ENCODE measurements at places on chromosomes 5 and 9.

GRCh38 chr9:129597355-129598088 lies 23.4 kb downstream of the C9orf50 start:
- no peak for DNase-seq

DNA sequence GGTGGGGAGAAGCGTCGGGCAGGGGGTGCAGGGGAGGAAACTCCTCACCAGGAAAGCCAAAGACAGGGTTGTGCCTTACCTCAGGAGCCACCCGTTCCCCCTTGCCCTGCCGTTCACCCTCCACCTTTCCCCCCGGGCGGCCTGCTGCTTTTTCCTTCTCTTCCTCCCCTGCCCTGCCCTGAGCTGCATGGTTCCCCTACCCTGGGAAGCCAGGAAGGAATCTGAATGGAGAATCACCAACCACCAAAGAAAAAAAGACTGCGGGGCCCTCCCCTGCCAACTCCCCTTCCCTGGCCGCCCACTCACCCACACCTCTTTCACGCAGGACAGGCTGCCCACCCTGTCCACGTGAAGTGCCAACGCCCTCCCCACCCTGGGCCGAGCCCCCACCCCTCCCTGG lies 820 bp upstream of the NFX1 start:
- DNase-seq = no peak

GRCh38 chr9:95506428-95506677 lies 10.4 kb downstream of the PTCH1 start:
- DNase-seq = no peak

GRCh38 chr5:125333416-125333815 lies 587.0 kb upstream of the ZNF608 start:
- DNase-seq = no peak

DNA sequence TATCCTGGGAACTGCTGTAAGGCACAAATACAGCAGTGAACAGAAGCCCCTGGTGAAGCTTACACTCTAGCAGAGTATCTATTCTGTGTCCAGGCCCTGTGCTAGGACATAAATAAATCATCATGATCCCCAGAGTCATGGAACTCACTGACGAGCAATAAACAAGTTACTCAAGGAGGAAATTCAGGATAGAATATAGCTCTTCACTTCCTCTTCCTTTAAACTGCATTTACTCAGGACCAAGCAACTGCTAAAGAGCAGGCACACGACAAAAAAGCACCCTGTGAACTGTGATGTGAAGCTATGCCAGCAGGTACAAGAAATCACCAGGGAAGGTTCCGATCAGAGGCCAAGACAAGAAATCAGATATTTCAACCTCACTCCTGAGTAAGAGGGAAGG lies 47.8 kb upstream of the NR5A1 start:
- no peak for DNase-seq

DNA sequence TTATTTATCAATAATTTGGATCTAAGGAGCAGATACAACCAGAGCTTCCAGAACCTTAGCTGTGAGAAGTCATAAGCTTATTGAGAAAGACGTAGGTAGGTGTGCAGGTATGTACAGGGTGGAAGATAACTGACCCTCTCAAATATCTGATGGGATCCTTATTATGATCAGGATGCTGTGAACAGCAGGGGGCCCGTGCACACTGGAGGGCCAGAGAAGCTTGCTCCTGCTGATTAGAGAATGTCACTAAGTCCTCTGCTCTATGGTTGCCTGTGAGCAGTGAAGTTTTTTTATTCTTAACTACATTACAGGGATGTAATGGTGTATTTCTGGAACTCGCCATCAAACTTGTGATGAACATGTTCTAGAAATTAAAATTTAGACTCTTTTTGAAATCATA lies 108.9 kb upstream of the POU5F2 start:
- DNase-seq = no peak

- no peak for DNase-seq
Observed at GRCh38 chr5:173583346-173583745, 33.1 kb downstream of the BOD1 start.

GRCh38 chr9:96663506-96664120 lies 8.5 kb upstream of the PRXL2C start:
- DNase-seq = no peak

GRCh38 chr5:92769978-92770377 lies 811.0 kb downstream of the NR2F1-AS1 start:
- DNase-seq = no peak

DNA sequence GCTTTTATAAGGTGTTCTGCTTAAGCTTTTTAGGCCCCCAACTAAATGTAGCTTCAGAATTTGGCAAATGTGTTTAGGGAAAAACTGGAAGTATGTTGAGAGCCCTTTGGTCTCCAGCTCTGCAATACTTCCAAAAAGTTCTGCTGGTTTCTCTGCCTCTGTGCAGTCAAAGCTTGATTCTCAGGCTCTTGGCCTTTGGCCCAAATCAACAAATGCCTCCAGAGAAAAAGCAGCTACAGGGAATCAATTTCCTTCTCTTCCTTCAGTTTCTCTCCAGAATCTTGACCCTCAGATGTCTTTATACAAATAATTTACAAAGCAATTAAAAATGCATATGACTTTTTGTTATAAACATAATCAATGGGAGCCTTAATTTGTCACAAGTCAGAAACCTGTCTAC lies 235.7 kb downstream of the COMMD10 start:
- peak; percentile 1 for DNase-seq

GRCh38 chr5:126373375-126374108 lies 49.7 kb upstream of the GRAMD2B start:
- DNase-seq = no peak

DNA sequence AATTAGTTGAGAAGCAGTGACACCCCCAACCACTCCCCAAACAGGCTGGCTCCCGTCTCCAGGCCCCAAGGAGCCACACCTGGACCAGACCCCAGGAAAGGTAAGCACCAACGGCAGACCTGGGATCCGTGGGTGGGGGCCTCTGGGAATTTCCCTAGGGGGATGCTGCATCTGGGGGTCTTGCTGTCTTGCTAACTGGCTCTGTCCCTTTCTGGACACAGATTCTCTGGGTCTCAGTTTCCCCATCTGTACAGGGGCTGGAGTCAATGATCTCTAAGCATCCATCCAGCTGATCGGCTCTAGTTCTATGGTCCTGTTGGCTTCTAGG lies 27.9 kb upstream of the IL17B start:
- no peak for DNase-seq
